ENCODE measurements at places on chromosomes 1 and 21.

DNA sequence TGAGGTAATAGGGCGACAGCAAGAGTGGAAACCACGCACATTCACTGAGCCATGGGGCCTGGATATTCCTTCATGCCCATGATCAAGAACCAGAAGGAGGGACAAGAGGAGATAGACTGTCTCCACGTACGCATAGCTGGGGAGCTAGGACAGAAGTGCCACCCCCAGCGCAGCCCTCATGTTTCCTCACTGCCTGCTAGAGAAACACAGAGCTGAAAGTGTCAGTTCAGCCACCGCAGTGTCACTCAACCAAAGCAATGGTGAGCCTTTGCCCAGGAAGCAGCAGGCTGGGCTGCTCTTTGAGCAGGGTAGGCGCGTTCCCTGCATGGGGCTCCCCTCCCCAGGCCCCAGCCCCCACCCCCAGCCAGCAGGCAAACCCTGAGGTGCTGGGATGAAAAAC, 68.5 kb downstream of the STUM start:
- no peak for DNase-seq

DNA sequence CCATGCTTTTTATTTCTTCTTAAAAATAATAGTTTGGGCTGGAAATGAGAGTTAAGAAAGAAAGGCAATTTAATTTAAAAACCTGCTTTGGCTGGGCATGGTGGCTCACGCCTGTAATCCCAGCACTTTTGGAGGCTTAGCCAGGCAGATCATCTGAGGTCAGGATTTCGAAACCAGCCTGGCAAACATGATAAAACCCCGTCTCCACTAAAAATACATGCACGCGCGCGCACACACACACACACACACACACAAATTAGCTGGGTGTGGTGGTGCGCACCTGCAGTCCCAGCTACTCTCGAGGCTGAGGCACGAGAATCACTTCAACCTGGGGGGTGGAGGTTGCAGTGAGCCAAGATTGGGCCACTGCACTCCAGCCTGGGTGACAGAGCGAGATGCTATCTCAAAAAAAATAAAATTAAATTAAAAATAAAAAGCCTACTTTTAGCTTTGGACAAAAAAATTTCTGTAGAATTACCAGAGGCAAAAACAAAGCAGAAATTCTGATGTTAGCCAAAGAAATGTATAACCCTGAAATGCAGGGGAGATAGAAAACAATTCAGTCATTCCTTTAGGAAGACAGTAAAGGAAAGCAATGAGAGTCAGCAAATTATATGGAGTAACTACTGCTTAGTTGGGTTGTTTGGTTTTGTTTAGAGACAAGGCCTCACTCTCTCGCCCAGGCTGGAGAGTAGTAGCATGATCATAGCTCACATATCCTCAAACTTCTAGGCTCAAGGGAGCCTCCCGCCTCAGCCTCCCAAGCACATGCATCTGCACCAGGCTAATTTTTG, 15.7 kb upstream of the IPP start:
- DNase-seq: no peak

- DNase-seq: no peak
Observed at GRCh38 chr21:43927591-43928221, 62.7 kb downstream of the AGPAT3 start.

DNA sequence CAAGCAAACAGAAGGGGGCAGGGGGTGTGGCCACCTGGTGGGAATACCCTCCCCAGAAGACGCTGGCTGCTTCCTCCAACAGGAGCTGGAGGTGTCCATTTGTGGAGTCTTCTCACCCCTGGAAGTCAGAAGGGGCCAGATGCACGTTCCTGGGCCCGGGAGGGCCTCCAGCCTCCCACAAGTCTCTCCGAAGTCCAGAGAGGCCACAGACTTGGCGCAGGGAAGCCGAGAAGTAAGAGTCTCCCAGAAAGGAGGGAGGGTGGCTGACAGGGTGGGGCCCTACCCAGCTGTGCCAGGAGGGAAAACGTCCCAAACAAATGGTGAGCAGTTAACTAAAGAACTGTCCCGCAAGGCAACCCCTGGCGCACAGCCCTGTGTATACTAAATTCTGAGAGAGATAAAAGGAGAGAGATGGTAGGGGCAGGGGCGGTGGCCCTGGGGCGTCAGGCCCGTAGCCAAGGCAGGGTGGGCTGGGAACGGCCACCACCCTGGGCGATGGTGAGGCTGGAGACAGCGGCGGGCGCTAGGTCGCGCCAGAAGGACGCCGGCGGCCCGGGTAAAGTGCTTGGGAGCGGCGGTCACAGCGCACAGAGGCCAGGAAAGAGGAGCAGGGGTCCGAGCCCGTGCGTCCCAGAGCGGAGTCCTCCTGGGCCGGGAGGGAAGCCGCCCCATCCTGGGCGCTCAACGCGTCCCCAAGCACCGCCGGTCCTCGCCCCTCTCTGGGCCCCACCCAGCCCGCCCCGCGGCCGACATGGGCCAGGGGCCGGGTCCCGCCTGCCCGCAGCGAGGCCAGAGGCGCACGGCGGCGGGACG, 1.2 kb downstream of the CHD5 start:
- no peak for DNase-seq

- DNase-seq: no peak
Observed at GRCh38 chr1:21742578-21742977, 40.4 kb downstream of the USP48 start.

DNA sequence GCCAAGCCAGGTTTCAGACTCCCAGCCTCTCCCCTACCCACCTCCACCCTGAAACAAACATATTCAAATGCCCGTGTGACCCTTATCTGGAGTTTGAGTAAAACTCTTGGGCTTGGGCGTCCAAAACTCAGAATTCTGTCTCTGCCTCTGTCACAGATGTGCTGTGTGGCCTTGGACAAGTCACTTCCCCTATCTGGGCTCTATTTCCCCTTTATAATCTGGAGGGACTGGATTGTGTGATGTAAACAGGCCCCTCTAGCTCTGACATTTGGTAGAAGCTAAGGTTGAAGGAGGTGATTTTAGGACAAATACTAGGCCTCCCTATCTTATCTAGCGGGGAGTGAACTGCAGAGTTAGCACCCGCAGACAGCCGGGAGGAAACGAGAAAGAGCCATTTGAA, 67.5 kb downstream of the IGSF21 start:
- no peak for DNase-seq

GRCh38 chr1:158564608-158565007, 5.8 kb downstream of the OR6P1 start:
- DNase-seq: no peak

- no peak for DNase-seq
Observed at GRCh38 chr1:210262897-210263272, 30.3 kb downstream of the SERTAD4 start.

- no peak for DNase-seq
Observed at GRCh38 chr1:181595234-181595633, 111.9 kb downstream of the CACNA1E start.

- DNase-seq: no peak
Observed at GRCh38 chr1:6008084-6008415, 15.8 kb upstream of the NPHP4 start.

GRCh38 chr1:113456967-113457366, 66.7 kb downstream of the MAGI3 start:
- no peak for DNase-seq

- no peak for DNase-seq
Observed at GRCh38 chr1:232033285-232033684, 406.7 kb downstream of the DISC1 start.

DNA sequence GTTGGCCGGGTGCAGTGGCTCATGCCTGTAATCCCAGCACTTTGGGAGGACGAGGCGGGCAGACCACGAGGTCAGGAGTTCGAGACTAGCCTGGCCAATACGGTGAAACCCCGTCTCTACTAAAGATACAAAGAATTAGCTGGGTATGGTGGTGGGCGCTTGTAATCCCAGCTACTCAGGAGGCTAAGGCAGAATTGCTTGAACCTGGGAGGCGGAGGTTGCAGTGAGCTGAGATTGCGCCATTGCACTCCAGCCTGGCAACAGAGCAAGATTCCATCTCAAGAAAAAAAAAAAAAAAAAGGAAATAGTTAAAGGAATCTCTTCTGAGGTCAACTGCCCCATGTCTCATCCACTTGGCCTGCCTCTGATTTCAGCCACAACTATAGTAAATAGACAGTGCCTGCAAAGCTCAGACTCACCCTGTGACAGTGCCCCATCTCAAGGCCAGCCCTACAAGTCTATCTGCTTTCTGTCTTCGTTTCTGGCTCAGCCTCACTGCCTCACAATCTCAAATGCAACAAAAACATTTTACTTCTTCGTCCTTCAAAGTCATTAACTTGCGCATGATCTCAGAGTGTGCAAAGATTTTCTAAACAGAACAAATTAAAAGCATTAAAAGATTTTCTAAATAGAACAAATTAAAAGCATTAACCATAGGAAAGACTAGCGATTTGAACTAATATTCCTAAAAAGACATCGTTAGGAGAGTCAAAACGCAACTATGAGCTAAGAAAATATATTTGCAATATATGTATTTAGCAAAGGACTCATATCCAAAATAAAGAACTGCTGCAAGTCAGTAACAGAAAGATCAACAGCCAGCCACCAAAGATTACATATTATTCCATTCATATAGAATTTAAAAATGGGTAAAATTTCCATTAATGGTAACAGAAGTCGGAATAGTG, 65.0 kb upstream of the PRDX6 start:
- no peak for DNase-seq

DNA sequence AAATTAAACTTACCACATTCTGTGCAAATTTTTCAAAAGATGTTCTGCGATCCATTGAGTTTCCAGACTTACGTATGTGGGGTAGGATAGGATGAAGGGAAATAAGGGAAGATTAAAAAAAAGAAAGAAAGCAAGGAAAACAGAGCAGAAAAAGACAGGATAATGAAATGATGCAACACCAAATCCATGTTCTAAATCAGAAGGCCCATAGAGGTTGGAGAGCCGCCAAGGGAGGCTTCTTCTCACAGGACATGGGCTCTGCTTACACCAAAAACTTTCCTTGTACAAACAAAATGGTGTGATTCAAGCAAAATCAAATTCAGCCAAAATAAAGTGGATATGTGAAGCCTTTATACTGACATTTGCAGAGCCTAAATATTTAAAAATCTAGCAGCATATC, 189.5 kb upstream of the GREM2 start:
- DNase-seq: no peak

DNA sequence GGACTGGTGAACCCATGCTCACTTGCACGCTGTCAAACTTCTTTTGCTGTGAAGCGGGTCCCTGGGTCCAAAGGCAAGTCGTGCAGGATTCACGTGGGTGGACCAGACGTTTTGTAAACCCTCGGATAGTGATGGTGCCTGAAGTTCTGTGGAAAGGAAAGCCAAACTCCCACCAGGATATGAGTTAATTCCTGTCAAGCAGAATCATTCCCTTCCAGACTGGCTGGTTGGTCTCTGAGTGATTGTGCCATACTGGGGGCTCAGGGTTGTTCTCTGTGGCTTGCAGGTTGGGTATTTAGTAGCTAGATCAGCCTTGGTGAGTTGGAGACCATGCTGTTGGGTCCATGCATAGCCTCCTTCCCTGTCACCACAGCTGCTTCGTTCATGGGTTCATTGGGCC, 32.7 kb upstream of the IGSF5 start:
- DNase-seq: no peak
